Stimulated activated CD4-positive, alpha-beta T cell treated with anti-CD3 and anti-CD28 coated beads, Interleukin-12 subunit alpha, Interleukin-12 subunit beta, amount 100 ng/mL, for 24 hours (primary cell): ENCODE measurements at places on chromosomes 2 and 18.

- no peak for DNase-seq
Measured at GRCh38 chr18:36454245-36454644, 156.7 kb downstream of the FHOD3 start.

DNA sequence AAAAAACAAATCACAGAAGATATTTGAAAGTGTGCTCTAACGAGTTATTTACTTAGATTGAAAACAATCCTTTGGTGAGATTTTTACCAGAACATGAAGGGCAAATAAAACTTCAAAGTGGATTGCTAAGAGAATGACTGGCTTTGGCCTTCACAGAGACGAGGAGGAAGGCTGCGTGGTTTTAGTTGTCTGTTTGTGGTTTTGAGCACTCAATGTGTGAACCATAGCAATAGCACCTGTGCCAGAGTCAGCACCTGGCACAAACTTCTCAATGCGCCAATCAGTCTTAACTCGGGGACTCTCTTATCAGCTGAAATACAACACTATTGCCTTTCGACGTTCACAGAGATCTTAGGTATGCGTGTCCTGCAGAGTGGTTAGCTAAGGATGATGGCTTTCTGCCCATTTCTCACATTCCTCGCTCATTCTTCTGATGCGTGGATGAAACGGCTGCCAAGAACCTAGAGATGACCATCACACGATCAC is 70.0 kb downstream of the MBP start:
- no peak for DNase-seq

DNA sequence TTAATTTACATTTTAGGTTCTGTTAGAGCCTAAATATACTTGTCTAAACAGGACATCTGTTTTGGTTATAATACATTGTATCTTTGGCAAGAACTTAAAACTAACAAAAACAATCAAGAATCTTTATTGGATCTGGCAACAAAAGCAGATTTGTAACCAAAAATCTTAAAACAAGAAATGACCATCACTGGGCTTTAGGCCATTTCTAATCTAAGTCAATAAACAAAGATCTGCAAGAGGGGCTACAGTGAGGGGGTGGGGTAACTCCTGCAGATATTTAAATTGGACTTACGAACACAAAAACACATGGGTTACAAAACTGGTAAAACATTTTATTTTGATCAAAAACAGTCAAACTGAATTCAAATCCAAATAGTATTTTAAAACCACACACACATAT is 77.3 kb downstream of the SRBD1 start:
- no peak for DNase-seq

GRCh38 chr18:52995875-52996274 is 655.9 kb downstream of the DCC start:
- DNase-seq = no peak

- DNase-seq = no peak
Measured at GRCh38 chr2:31387850-31388249, 26.7 kb downstream of the XDH start.

GRCh38 chr18:11553098-11553940 is 56.1 kb upstream of the SLC35G4 start:
- peak; percentile 4 for DNase-seq

GRCh38 chr2:138026111-138027020 is 62.1 kb downstream of the HNMT start:
- DNase-seq = no peak

DNA sequence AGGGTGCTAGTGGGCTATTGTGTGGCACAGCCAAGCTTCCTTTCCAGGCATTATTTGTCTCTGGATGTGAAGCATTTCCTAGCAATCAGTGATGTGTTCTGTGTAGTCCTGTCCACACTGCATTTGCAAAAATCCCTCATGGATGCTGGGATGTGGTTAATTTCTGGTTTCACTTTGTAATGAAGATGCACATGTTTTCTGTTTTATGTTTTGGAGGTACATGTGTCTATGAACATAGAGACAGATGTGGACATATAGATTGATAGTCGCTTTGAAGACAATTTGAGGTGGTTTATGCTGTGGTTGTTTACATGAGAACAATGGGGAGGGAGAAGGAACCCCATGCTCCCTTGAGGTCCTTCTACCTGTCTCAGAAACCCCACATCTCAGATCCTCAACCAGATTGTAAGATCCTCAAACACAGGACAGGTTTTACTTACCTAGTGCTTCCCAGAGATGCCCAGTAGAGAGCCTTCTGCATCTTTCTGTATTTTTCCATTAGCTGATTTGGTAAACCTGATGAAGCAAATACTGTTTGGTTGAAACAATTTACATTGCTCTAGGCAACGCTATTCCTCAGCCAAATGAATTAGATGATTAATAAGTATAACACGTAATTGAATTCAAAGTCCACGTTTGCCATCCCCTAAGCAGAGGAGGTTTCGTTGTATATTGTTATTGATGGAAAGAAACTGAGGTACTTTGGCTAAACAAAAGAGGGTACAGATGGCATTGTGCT is 204.4 kb downstream of the SPP2 start:
- DNase-seq = no peak

GRCh38 chr2:222842491-222843174 is 18.2 kb upstream of the ACSL3 start:
- DNase-seq = no peak

DNA sequence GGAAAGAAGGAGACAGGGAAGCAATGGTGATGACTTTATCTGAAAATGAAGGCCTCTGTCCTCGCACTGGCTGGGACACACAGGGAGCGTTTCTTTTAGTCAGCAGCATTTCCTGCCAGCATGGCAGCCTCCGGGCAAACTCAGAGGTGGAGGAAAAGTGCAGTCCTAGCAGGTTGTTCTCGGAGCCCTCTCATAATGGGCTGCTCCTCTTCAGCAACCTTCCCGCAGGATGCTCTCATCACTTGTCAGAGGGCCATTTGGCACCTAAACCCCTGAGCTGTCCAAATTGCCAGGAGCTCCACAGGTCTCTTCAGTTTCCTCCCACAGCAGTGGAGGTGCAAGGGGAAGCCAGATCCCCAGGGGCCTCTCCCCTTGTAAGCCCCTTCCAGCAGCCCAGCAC is 6.2 kb downstream of the STK39 start:
- peak; percentile 15 for DNase-seq

- no peak for DNase-seq
Measured at GRCh38 chr2:35585972-35586371, 769.6 kb upstream of the CRIM1 start.

- DNase-seq = no peak
Measured at GRCh38 chr18:53603276-53603675, 621.2 kb downstream of the MBD2 start.

- DNase-seq = no peak
Measured at GRCh38 chr18:46169464-46169941, 65.3 kb downstream of the HAUS1 start.

DNA sequence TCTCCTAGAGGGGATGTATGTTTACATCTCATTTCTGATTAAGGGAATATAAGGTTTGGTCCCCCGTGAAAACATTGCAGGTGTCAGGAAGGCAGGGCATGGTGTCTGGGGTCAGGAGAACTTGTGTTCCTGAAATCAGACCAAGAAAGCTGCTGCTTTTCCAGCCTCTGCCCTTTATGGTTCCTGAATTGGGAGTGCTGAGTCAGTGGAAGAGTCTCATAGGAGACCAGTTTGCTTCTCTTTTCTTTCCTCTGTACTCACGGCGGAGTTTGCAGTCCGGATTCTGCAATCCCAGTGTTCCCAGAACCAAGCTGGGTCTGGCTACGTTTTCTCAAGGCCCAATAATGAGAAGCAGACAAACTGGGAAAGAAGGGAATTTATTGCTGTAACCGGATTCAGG is 5.1 kb upstream of the MARCO start:
- no peak for DNase-seq

GRCh38 chr2:178108176-178108575 is 4.1 kb upstream of the RBM45 start:
- no peak for DNase-seq

DNA sequence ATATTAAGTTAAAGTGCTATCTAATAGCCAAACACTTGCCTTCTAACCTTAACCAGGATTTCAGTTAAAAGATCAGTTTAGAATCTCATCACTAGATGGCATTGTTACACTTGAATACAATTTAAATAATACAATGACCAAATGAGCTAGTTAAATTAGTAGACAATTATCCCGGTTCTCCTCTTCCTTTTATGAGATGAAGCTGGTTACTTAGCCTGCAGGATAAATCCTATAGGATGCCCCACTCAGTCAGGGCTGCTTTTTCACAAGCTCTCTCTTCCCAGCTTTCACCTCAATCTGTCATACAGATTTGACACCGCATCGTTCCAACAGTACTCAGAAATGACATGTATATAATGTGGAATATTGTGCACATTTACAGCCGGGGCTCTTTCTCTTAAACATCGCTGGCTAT is 678.8 kb downstream of the KCNJ3 start:
- DNase-seq = no peak

- no peak for DNase-seq
Measured at GRCh38 chr2:231922311-231923009, 3.7 kb downstream of the NPPC start.

DNA sequence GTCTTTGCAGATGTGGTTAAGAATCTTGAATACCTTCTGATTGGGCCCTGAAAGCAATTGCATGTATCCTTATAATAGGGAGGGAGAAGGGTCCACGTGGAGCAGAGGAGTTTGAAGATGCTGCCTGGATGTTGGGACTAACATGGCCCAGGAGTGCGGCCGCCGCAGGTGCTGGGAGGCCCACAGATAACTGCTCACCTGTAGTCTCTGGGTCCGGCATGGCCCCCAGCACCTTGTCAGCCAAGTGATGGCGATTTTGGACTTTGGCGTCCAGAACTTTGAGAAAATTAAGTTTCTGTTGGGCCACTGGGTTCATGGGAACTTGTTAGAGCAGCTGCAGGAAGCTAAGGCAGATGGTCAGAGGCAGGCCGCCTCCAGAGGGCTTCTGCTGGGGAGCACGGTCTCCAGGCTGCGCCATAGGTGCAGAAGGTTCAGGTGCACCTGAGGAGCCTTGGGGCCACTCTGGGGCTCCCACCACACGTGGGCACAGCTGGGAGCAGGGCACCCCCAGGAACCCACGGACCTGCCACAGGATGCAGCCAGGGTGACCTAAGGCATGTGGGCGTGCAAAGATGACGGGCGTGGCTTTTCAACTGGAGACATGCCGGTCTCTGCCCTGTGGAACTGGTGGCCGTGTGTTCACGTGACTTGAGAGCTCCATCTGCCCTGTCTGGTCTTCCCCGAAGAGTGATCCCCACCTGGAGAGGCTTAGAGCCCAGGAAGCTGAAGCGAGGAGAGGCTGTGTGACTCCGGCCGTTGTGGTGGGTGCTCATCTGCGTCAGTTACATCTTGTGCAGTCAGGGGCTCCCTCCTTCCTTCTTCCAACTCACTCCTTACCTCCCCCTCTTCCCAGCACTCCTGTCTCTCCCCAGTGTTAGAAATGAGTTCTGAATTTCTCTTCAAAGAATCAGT is 277.3 kb downstream of the AGAP1 start:
- no peak for DNase-seq

- no peak for DNase-seq
Measured at GRCh38 chr2:240810621-240811020, 9.4 kb downstream of the KIF1A start.

- DNase-seq = no peak
Measured at GRCh38 chr18:33871363-33872025, 293.5 kb downstream of the ASXL3 start.

DNA sequence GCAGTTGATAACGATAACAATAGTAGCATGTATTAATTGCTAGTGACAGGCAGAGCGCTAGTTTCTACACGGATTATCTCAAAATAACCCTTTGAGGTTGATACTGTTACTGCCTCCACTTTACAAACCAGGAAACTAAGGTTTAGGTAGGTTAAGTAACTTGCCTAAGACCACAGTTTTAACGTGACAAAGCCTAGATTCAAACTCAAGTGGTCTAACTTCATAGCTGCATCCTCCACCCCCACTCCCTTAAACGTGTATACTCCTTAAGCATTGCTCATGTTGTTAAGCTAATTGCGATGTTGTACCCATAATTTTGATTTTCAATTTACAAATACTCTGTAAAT is 1.2 kb downstream of the ME2 start:
- no peak for DNase-seq

DNA sequence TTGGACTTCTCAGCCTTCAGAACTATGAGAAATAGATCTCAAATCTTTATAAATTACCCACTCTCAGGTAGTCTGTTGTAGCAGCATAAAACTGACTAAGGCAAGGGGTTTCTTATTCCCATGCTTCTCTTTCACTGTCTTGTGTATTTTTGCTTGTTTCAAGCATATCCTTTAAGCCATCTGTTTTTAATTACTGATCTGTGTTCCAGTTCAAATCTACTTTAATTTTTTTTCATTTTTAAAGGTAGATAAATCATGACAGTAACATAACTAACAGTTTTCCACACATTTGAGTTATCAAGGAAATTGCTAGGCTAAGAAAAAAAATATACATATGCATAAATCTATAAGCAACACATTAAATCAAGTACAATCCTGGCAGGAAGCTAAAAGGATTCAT is 317.9 kb upstream of the TNP1 start:
- no peak for DNase-seq

GRCh38 chr2:13414897-13415296 is 698.2 kb downstream of the TRIB2 start:
- no peak for DNase-seq

GRCh38 chr2:143284087-143284675 is 155.0 kb downstream of the ARHGAP15 start:
- no peak for DNase-seq

DNA sequence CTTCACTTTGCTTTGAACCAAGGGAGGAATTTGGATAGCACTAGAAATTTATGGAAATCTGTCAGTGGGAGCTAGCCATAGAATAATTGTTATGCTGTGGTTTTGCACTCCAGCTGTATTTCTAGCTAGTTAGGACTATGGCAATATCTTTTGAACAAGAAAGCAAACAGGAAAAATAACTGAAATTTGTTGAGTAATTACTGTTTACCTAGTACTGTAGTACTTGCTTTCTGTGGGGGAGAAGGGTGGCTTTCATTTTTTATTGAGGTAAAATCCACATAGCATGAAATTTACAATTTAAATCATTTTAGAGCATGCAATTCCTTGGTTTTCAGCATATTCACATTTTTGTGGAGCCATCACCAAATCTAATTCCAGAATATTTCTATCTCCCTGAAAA is 28.4 kb downstream of the MBD5 start:
- DNase-seq = no peak

DNA sequence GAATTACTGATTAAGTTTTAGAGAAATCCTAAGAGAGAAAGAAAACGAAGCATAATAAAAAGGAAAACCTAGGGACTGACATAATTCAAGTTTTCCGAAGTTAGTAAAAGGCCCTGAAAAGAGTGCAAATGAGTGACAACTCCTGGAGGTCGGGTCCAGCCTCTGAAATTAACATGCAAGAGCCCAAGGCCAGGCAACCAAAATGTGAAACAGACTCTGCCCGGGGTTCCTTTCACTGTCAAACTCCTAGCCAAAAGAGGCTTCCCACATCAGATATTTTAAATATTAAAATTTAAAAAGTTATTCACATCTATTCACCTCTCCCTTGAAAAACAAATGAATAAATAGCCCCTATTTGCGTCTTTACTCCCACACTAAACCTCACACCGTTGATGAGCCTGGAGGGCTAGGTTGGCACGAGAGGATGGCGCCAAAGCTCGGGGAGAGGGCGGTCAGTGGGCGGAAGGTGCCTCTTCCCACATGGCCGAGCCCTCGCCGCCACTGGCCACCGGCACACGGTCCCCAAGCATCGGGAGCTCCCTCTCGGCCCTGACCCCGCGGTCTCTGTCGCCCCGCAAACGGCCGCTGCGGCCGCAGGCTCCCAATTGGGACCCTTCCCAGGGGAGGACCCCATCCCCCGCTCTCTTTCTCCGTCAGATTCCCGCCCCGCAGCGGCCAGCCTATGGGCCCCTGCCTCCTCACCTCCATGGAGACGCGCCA is 630 bp downstream of the PPM1G start:
- peak; percentile 13 for DNase-seq
